Caco-2 (cell line): ENCODE measurements at places on chromosomes 2 and 18.
A peak's percentile ranks its signal among the peaks of the same experiment; 100 is the strongest.

- no peak for DNase-seq
Measured at GRCh38 chr2:224202281-224202865, 163.3 kb upstream of the SERPINE2 start.

DNA sequence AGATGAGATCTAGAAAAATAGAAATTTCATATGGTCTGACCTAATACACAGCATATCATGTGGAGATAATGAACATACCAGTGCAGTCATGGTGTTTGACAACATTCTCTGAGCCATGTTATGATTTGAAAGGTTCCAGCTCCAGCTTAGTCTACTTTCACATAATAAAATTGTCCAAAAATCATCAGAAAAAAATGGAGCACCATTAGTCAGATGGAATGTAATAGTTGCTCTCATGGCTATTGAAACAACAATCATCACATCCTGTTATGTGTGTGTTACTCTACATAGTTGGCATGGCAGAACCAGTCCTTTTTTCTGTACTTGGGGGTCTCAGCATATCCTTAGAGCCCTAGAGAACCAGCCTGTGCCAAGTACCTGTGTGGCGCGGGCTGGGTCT lies 678.9 kb upstream of the FANCL start:
- DNase-seq = no peak

GRCh38 chr2:46955764-46956163 lies 40.2 kb upstream of the MCFD2 start:
- no peak for DNase-seq

DNA sequence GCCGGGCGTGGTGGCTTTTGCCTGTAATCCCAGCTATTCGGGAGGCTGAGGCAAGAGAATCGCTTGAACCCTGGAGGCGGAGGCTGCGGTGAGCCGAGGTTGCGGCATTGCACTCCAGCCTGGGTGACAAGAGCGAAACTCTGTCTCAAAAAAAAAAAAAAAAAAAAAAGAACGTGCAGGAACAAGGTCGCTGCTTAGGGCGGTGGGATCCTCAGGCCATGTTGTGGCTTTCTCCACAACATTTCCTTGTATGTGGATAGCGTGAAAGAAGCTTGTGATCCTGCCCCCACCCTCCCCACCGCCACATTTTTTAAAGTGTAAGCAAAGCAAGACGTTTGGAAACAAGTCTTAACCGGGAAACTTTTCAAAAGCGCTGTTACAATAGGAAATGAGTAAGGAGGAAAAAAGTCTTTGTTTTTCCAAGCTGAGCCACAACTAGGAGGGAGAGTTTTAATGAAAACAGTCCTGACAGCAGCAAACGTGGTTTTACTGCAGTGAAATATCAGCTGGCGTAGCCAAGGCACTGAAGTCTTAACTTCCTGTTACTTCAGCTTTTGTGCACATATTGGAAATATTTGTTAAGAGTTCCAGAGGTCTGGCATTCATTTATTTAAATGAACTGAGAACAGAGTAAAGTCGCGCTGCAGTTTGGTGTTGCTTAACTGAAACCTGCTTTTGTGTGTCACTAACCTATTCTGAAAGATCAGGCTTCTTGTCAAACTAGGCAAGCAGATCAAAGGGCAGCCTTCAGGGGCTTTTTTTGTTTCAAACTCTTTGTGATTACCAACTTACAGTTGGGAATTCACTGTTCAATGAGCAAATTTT lies 3.8 kb downstream of the TGIF1 start:
- peak; percentile 50 for DNase-seq

DNA sequence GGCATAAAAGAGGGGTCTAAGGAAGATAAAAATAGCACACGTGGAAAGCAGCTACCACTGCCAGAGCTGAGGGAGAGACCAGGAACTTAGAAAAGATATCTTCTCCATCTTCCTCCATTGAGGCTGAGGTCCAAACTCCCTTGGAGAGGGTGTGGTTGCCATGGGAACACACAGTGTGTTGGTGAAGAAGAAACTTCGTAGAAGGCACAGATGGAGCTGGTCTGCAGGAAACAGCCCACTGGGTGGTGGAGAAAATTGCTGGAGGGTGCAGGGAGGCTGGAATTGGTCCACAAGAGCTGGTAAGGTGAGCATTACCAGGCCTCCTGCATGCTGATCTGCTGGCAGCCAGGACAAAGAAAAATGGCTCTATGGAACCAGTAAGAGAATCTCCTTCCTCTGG lies 191.0 kb downstream of the HRH4 start:
- no peak for DNase-seq

GRCh38 chr2:239819091-239819973 lies 205.8 kb downstream of the NDUFA10 start:
- no peak for DNase-seq

DNA sequence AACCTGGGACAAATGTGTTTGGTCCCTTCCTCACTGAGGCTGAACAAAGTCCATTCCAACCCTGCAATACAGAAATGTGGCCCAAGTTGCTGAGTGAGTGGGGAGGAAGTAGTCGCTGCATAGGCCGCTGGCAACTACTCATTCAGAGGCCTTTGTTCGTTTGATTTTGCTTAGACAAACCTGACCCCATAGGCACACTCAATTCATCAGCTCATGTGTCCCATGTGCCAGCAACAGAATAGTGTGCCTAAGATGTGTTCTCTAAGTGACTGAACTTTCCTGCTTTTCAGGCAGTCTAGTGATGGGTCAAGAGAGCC lies 23.0 kb downstream of the PTPN18 start:
- no peak for DNase-seq

- DNase-seq = no peak
Measured at GRCh38 chr18:13175266-13175665, 43.3 kb upstream of the LDLRAD4 start.

- DNase-seq = no peak
Measured at GRCh38 chr2:229695961-229696360, 18.4 kb downstream of the DNER start.

- no peak for DNase-seq
Measured at GRCh38 chr2:207107551-207107950, 58.2 kb downstream of the KLF7 start.

- DNase-seq = peak; percentile 94
Measured at GRCh38 chr2:27428978-27429541, 629 bp downstream of the NRBP1 start.

GRCh38 chr2:142041105-142041504 lies 89.7 kb downstream of the LRP1B start:
- no peak for DNase-seq

DNA sequence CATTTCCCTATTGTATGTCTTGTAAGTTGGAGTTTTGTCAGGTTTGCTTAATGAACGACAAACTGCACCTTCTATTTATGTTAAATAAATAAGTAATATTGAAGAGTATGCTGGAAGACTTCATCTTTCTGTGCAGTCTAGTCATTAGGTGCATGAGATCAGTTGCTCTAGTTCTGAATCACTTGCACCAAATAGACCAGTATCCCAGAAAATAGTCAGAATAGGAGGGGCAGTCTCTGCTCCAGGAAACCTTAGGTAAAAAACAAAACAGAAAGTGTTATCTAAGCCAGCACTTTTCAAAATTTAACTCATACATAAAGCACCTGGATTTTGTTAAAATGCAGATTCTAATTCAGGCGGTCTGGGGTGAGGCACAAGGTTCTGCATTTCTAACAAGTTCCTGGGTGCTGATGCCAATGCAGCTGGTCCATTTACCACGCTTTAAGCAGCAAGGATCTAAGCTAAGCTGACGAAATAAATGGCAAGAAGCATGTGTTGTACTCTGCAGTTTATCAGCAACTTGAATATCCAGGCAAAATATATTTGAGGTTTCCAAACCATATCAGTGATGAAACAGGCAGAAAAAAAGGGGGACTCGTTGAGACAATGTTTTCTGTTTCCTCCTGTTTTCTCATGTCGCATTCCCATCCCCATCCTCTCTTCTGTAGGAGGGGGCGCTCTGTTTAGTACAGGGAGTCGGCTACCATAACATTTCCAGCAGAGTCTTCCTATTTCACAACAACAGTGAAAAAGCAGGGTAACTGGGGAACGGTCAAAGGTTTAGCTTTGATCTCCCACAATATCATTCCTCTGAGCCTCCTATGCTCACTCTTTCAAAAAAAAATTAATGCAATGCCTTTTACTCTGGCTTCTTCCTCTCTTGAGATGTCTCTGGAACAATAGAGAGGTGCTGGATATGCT lies 106.4 kb downstream of the MBD2 start:
- DNase-seq = no peak

- DNase-seq = no peak
Measured at GRCh38 chr2:25032901-25033300, 9.0 kb upstream of the EFR3B start.

- no peak for DNase-seq
Measured at GRCh38 chr2:195820373-195820772, 163.3 kb downstream of the SLC39A10 start.

DNA sequence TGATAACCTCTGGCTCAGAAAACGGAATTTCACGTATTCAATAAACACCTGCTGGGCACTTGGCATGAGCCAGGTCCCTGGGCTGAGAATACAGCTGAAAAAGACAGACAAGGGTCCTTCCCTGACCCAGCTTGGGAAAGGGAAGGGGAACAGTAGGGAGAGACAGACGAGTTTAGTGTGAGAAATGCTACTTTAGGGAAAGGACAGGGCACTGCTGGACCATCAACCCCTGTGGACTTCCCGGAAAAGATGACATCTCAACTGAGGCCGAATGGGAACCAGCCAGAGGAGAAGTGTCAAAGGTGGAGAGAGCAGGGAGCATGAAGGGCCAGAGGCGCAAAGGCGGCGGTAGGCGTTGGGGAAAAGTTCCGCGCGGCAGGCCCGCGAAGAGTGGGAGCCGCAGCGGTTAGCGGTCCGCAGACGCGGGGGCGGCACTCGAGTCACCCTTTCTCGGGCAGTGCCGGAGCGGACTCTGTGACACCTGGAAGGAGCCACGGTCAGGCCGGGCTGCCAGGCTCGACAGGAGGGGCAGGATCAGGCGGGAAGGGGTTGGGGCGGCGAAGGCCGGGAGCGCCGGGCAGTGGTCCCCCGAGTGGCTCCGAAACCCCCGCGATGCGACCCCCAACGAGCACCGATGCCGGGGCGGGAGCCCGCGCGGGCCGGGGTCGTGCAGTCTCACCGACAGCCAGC lies 519 bp downstream of the TEX261 start:
- no peak for DNase-seq

GRCh38 chr2:189858291-189858690 lies 74.0 kb downstream of the PMS1 start:
- DNase-seq = no peak

DNA sequence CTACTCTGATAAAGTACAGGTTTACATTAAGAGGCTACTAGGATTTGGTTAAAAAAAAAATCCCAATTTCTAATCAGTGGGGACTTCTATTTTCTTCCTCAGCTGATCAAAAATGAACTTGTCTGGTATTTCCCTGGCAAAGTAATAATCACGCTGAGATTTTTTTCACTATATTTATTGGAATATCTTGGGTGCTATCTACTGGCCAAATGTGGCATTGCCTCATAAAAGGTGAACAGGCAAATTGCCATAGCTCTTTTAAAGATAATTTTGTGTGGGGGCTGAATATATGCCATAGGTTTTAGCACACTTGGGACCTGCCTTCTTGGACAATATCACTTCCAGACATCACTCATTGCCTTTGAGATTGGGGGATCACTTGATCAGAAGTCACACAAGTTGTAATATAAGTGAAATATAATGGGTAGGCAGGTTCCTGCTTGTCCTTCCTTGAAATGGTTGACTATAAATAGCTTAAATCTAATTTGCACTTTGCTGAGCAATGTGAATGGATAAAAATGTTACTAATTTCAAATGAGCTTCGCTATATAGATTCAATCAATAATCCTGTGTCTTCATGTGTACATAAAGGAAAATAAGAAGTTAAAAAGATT lies 7.0 kb upstream of the NXPH2 start:
- peak; percentile 57 for DNase-seq

- DNase-seq = no peak
Measured at GRCh38 chr2:191257934-191258333, 12.7 kb downstream of the MYO1B start.

DNA sequence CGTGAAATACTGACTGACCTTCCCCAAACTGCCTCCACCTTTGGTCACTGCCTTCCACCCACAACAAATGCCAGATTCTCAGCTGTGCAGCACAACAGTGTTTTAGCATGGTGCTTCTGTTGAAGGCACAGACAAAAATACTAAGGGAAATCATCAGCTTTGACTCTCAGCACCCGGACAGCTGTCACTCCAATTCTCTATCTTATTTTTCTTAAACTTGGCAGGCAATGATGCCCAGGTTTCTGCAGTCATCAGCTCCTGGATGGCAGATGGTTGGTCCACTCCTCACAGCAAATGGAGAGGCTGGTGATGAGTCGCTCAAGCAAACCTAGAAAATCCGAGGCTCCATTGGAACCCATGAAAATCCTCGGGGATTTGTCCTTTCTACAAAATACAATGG lies 2.9 kb upstream of the FAM124B start:
- DNase-seq = no peak

GRCh38 chr18:76859474-76860339 lies 37.4 kb downstream of the ZNF236 start:
- no peak for DNase-seq

- no peak for DNase-seq
Measured at GRCh38 chr2:43894743-43895142, 56.0 kb downstream of the ABCG8 start.

DNA sequence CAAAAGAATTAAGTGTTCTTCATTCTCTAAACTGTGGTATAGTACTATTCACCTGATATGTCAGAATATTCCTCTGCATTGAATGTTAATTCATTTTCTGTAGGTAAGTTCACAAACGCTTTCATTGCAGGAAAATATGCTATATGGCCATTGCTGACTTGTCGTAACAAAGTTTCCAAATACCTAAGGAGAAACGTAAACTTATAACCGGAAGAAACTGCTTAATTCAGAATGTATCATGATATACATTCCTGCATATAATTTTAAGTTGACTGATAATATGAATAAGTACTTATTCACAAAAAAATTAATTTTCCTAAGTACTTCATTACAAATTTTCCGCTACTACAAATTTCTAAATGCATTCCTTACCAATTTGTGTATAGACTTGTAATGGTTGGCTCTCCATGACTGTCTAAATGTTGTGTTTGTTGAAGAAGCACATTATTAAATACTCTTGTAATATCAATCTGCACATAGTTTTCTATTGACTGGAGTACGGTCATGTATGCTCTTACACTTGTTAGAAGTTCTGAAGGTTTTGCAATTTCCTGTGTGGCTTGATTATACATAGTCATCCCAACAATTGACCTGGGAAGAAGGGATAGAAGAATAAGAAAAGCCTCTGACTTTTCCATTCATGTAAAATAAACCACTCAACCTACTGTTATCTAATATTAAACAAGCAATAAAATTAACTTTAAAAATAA lies 85.4 kb downstream of the NCKAP1 start:
- no peak for DNase-seq

- DNase-seq = no peak
Measured at GRCh38 chr2:98091738-98092137, 4.8 kb downstream of the VWA3B start.

GRCh38 chr2:61775956-61776570 lies 77.8 kb downstream of the FAM161A start:
- no peak for DNase-seq

GRCh38 chr18:30192216-30192615 lies 850.3 kb downstream of the DSC3 start:
- no peak for DNase-seq
